CD4-positive, CD25-positive, alpha-beta regulatory T cell (primary cell): ENCODE measurements at places on chromosomes 11 and 22.

- no peaks in the 10 kb centered on the region for H3K4me1 ChIP-seq
- DNase-seq, result no peak
Observed at GRCh38 chr11:102155676-102156075, 45.4 kb downstream of the YAP1 start.

GRCh38 chr11:10072142-10072541 is 221.9 kb downstream of the SBF2 start:
- no peaks in the 10 kb centered on the region for H3K27me3 ChIP-seq
- no peak overlapping the region for H3K27ac ChIP-seq
- H3K4me1 ChIP-seq, result no peaks in the 10 kb centered on the region
- H3K4me3 ChIP-seq, result no peak overlapping the region
- DNase-seq, result no peak

- no peaks in the 10 kb centered on the region for H3K4me1 ChIP-seq
- no peak for DNase-seq
- H3K36me3 ChIP-seq, result no peaks in the 10 kb centered on the region
- H3K4me3 ChIP-seq, result no peak overlapping the region
Observed at GRCh38 chr11:9014826-9015225, 11.0 kb upstream of the NRIP3 start.

- H3K27me3 ChIP-seq, result no peaks in the 10 kb centered on the region
- H3K4me3 ChIP-seq, result no peak overlapping the region
- no peak overlapping the region for H3K27ac ChIP-seq
- no peaks in the 10 kb centered on the region for H3K4me1 ChIP-seq
Observed at GRCh38 chr22:47460861-47461260, 698.4 kb downstream of the TBC1D22A start.

GRCh38 chr11:8080674-8081590 is at the start of gene TUB:
Gene TUB (plus strand): TSS chr11:8081211. CDS start chr11:8081511, 300 bp downstream.
- peaks cover 5% of the 10 kb centered on the region for H3K4me1 ChIP-seq
- DNase-seq, result no peak
- H3K36me3 ChIP-seq, result no peaks in the 10 kb centered on the region
- H3K27ac ChIP-seq, result no peak within 1 kb of the TSS
